A549 (cell line): ENCODE measurements at places on chromosomes 6 and 20. TPM values are rescaled to one million over a fixed set of nuclear protein-coding genes. Genes with fewer than 3 reads are reported as not detected.

Gene MOG
- polyA plus RNA-seq: not detected in 3 replicates

- DNase-seq: no peak
Measured at GRCh38 chr20:62814060-62814708, 2.7 kb upstream of the COL9A3 start.

GRCh38 chr6:38150021-38150420 lies 330.5 kb downstream of the ZFAND3 start:
- DNase-seq: no peak

- no peak for DNase-seq
Measured at GRCh38 chr6:1960486-1961142, 284.8 kb downstream of the GMDS start.

GRCh38 chr6:151723152-151723551 lies 84.3 kb upstream of the ESR1 start:
- no peak for DNase-seq

Gene GFRA4
- polyA plus RNA-seq: not detected in 3 replicates

DNA sequence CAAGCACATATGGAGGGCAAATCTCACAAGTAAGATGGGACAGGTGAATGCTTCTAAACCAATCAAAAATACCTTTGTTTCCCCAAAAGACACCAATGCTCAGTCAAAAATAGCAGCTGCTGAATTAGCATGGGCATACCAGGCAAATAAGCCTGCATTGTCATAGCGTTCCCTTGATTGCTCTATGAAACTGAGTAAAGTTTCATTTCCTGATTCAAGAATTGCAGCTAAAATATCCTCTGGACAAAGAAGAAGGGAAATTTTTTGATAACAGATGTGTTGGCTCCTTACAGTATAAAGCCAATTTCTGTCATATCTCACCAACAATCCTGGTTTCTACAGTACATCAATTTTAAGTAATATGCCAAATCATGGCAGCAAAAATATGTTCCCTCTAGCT lies 3.3 kb upstream of the TMEM14A start:
- no peak for DNase-seq

DNA sequence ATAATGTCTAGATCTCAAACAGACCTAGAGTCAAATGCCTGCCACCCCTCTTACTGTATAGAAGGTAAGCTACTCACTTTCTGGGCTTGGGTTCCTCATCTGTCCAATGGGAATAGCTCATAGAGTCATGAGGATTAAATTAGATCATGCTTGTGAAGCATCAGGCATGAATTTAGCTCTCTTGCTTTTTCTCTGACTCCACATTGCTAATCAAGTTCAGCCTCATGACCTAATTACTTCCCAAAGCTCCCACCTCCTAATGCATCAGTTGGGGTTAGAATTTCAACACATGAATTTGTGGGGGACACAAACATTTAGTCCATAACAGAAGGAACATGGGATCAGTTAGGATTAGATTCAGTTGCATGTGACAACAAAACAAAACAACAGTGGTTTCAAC lies 4.6 kb upstream of the DDX27 start:
- DNase-seq: no peak

- DNase-seq: no peak
Measured at GRCh38 chr20:29408034-29408695, 1849.3 kb upstream of the DEFB115 start.

GRCh38 chr6:32096394-32097258 lies 12.5 kb downstream of the TNXB start:
- no peak for DNase-seq

Gene TRAPPC3L
- polyA plus RNA-seq: not detected in 3 replicates

Gene ZC3H12D
- polyA plus RNA-seq: 0.04 to 0.05 TPM (median 0.04 TPM) in 3 replicates

DNA sequence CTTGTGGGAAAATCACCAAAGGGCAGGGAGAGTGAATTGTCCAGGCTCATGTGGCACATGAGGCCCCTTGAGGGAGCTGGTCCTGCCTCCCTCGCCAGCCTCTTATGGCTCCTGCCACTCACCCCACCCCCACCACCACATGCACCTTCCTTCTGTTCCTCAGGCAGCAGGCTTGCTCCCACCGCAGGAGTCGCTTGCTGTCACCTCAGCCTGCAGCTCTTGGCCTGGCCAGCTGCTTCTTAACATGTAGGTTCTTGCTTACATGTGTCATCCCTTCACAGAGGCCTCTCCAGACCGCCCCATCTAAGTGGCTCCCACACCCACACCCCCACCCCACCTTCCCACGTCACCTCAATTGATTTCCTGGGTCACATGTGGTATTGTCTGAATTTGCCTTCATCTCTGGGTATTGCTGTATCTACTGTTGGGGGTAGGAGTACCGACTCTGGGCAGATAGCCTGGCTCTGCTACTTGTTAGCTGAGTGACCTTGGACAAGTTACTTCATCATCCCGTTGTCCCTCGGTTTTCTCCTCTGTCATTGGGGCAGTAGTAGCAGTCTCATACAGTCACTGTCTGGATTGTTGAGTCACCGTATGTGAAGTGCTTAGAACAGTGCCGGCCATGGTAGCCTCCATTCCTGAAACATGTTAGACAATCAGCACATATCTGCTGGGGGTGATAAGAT lies 41.7 kb downstream of the SLC9A8 start:
- DNase-seq: no peak

Gene TRIM40
- polyA plus RNA-seq: 0.05 TPM in 1 of 3 replicates, not detected in the others

DNA sequence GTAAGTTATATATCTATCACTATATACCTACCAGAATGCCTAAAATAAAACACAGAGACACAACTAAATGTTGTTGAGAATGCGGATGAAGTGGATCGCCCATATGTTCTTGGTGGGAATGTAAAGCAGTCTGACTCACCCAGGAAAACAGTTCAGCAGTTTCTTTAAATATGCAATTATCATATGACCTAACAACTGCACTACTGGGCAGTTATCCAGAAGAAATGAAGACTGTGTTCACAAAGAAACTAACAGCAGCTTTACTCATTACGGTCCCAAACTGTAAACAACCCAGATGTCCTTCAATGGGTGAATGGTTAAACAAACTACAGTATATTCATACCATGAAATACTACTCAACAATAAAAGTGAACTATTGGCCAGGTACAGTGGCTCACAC lies 14.3 kb upstream of the ZC3H12D start:
- DNase-seq: no peak

DNA sequence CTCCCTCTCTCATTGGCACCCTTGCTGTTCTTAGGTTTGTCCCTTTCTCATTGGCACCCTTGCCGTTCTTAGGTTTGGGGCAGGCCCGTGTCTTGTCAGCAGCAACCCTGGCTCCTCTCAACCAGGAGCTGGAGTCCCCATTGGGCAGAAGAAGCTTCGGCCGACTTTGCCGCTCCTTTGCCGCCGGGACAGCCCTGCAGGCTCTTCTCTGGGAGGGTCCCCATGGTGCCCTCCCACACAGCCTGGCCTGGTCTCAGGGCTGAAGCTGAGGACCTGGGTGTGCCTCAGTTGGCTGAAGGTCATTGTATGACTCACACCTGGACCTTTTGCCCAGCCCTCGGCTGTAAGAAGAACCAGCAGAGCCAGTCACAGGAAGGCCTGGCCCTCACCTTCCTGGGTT lies 59.6 kb downstream of the PPP1R14C start:
- DNase-seq: no peak

DNA sequence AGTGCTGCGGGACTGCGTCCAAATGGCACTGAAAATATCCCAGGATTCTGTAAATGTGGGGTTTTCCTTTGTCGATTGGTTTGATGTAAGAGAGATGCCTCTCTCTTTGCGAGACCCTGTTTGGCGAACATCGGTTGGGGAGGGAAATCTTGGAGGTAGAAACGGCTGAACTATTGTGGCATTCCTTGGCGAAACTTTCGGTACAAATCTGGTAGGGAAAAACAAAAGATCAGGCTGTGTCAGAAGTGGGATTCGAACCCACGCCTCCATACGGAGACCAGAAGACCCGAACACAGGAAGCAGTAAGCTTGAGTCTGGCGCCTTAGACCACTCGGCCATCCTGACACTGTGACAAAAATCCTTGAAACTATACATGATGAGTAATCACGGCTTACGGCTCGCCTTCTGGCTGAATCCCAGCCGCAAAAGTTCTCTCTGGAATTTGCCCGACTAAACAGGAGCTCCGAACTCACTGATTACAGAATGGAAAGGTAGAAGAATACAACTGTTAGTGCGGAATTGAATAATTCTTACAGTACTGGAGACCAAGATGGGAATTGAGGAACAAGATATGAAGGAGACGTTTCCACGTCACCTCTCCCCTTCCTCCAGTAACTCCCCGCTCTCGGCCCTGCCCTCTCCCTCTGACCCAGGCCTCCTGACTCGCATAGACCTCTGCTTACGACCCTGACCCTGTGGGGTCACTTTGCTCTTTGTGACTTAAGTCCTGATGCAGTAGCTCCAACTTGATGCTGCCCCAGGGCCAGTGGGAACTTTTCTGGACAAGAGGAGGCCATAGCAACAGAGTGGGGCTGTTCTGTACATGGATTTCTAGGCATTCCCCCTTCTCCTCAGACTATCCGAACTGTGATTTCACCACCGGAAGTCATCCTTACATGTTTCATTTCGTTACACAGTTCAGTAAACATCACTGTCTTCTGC lies 132.8 kb upstream of the ZNF184 start:
- DNase-seq: no peak

DNA sequence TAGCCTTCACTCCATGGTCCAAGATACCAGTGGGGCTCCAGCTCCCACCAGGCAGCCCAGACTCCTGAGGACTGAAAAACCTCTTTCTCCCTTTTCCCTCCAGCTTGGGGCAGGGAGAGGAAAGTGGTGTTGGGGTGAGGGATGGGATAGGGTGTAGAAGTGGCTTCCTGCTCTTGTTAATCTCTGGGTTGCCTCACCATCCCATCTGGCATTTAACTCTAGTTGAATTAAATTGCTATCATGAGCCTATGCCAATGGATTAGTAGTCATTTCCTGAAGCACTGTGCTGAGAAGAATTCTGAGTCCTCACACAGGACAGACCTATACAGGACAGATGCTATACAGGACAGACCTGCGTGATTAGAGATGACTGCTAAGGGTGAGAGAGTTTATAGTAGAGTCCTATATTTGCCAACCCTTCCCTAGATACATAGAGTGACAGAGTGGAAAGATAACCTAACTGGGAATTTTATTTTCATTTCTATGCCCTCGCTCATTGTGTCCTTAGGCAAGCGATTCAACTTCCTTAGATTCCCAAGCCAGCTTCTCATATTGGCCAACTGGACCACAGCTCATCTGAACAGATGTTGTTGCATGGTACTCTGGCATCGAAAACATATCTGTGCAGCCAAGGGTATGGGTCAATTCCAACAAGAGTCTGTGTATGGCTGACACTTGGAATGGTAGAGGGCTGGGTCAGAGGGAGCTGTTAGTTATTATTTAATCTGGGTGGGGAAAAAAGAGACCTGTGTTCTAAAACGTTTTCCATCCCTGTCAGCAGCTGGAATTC lies 42.8 kb downstream of the MCHR2 start:
- no peak for DNase-seq

- no peak for DNase-seq
Measured at GRCh38 chr6:15966000-15966520, 162.8 kb upstream of the MYLIP start.

DNA sequence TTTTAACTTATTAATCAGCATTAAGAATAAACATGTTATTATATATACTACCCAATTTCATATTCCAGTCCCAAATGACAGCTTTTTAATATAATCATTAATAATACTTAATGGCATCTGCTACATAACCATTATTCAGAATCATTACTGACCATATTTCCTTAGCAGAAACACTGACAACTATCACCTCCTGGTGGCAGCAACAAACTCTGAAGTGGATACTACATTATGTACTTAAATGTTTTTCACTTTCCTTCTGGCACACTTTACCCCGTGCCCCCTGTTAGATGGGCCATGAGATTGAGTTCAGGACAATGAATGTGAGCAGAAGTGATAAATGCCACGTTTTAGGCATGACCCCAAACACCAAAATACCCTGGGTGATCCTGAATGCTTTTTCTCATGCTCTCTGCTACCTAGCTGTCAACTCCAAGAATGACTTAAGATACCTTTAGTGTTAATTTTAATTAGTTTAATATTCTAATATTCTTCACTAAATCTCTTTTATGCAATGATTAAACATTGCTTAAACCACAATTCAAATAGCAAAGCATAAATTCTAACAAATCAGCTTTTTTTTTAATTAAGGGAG lies 77.1 kb downstream of the LMBRD1 start:
- peak; percentile 2 for DNase-seq

- peak; percentile 65 for DNase-seq
Measured at GRCh38 chr6:24340998-24341938, 16.6 kb downstream of the DCDC2 start.

DNA sequence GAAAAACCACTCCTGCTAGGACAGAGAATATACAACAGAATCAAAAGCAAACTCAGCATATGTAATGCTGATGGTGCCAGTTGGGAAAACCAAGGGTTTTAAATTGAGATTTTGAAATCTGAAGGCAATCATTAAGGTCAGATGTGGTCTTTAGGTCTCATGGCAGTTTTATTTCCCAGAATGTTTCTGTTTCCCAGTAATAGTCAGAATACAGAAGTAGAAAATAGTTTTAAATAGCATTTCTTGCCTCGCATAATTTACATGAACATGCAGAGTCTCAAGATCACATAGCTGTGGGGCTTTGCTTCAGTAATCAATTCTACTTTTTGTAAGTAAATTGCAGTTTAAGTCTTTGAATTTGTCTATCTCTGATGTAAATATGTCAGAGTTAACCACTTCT lies 58.1 kb downstream of the RNF144B start:
- no peak for DNase-seq

DNA sequence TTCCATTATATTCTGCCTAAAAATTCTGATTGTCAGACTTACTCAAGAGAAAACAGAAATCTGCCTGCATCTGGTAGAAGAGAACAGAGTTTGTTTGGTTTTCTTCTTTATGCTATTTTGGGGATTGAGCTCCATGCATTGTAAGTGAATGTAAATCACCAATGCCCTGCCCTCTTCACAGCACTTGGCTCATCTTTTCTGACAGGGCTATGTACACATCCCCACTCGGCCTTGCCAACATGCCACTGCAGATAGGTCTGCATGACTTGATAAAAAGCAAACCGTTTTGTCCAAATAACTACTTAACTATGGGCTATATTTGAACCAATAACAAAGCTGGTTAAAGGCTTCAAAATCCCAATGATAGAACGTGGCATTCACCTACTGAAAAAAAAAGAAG lies 117.7 kb downstream of the IBTK start:
- no peak for DNase-seq

- no peak for DNase-seq
Measured at GRCh38 chr6:125904871-125905270, 51.7 kb upstream of the HINT3 start.

DNA sequence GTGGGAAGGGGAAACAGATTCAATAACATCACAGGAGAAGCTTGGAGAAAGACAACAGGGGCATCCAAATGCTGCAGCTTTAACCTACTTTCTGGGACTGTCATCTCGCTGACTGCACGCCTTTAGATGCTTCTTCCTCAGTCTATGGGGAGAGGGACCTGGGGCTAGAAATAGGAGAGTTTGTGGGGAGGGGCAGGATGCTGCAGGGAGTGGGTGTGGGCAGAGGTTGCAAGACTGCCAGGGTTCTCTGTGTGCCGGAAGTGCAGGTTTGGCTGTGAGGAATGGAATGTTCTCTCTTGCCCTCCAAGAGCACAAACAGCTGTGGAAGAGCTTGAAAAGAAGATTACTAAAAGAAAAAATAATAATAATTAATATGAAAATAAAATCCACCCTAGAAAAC lies 93.2 kb downstream of the FOXO3 start:
- no peak for DNase-seq

- no peak for DNase-seq
Measured at GRCh38 chr20:18225632-18226031, 62.7 kb upstream of the ZNF133 start.

Gene ECT2L
- not detected in 3 replicates for polyA plus RNA-seq

GRCh38 chr20:3510110-3510509 lies 39.3 kb downstream of the ATRN start:
- no peak for DNase-seq
